ENCODE measurements at places on chromosomes 7 and 10. TPM values are rescaled to one million over a fixed set of nuclear protein-coding genes. Genes with fewer than 3 reads are reported as not detected.

- no peak for DNase-seq
Measured at GRCh38 chr7:75048435-75049379, 24.9 kb downstream of the RCC1L start.

GRCh38 chr10:121539786-121540185 lies 58.5 kb downstream of the FGFR2 start:
- no peak for DNase-seq

DNA sequence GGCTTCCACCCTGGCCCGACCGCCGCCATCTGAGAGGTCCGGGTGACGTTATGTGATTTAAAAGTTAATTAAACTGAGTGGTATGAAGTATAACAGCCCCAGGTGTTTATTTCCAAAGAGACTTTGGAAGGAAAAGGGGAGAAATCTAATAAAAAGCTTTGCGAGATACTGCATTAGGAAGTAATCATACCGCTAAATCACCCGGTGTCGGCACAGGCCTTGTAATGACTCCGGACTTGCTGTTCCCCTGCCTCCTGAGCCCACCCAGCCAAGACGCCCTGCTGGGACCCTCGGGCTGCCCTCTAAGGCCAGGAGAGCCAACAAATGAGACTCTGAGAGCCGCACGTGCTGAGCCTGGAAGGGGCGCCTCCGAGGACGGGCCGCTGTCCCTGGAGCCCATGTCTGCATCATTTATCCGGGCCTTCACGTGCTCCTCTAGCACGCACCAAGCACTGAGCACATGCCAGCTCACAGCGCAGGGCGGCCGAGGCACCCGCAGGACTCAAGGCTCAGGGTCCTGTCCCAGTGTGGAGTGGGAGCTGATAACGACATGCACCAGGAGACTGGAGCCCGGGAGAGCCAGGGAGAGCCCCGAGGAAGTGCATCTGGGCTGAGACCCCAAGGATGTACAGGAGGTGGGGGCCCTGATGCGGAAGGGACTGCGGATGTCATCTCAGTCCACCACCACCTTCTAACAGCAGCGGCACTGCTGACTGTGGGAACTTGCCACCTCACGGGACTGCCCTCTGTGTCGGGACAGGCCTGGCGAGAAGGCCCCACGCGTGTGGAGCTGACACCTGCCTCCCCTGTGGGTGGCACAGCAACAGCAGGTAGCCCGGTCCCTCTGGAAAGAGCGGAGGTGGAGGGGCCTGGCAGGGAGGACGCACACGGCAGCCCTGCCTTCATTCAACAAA lies 182.7 kb downstream of the ELFN1 start:
- DNase-seq: no peak

GRCh38 chr7:46972205-46972604 lies 609.7 kb downstream of the TNS3 start:
- DNase-seq: no peak

Gene ELAPOR2
- total RNA-seq: 1.2 TPM

Gene C1QL3
- total RNA-seq: not detected

Gene FXYD4
- not detected for total RNA-seq

GRCh38 chr10:350981-351501 lies 215.8 kb downstream of the ZMYND11 start:
- DNase-seq: no peak

All from liver (tissue), 10 donors.